ENCODE measurements at places on chromosomes 2 and 18.
A peak's percentile ranks its signal among the peaks of the same experiment; 100 is the strongest.

- H3K4me3 ChIP-seq: no peak overlapping the region
- no peaks in the 10 kb centered on the region for H3K36me3 ChIP-seq
- DNase-seq: no peak
- H3K27ac ChIP-seq: no peak overlapping the region
- no peaks in the 10 kb centered on the region for H3K4me1 ChIP-seq
Measured at GRCh38 chr2:144114760-144115159, 405.2 kb downstream of the ZEB2 start.

GRCh38 chr2:25043241-25043867, 1.5 kb downstream of the EFR3B start:
- H3K27ac ChIP-seq: no peak overlapping the region
- H3K4me1 ChIP-seq: peaks cover 8% of the 10 kb centered on the region
- H3K36me3 ChIP-seq: no peaks in the 10 kb centered on the region
- no peak overlapping the region for H3K4me3 ChIP-seq
- H3K27me3 ChIP-seq: no peaks in the 10 kb centered on the region

DNA sequence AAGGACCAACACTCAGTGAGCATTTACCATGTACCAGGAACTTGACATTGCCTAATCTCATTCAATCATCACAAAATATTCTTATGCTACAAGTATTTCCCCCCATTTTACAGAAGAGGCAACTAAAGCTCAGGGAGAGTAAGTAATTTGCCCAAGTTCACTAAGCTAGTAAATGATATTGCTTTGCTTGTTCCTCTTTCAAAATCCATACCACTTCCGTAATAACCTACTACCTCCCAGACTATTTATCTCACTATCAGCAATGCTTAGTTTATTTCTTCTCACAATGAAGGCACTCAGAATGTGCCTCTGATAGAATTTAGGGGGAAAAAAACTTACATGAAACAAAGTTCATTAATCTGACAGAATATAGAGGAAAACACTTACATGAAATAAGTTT, 1070.9 kb upstream of the FANCL start:
- H3K4me1 ChIP-seq: no peaks in the 10 kb centered on the region
- peaks cover 5% of the 10 kb centered on the region for H3K27me3 ChIP-seq
- no peaks in the 10 kb centered on the region for H3K36me3 ChIP-seq
- H3K4me3 ChIP-seq: no peak overlapping the region
- DNase-seq: no peak
- no peak overlapping the region for H3K27ac ChIP-seq

GRCh38 chr2:240259924-240260529, 119.6 kb upstream of the OTOS start:
- peaks cover 22% of the 10 kb centered on the region for H3K4me1 ChIP-seq
- no peak for DNase-seq
- H3K27ac ChIP-seq: peak overlapping the region; percentile 96
- no peaks in the 10 kb centered on the region for H3K36me3 ChIP-seq
- H3K4me3 ChIP-seq: no peak overlapping the region

- H3K27ac ChIP-seq: no peak overlapping the region
- no peaks in the 10 kb centered on the region for H3K4me1 ChIP-seq
- no peak for DNase-seq
- no peak overlapping the region for H3K4me3 ChIP-seq
- no peaks in the 10 kb centered on the region for H3K36me3 ChIP-seq
Measured at GRCh38 chr2:71790226-71791060, 337.1 kb downstream of the DYSF start.

- no peak for DNase-seq
- no peaks in the 10 kb centered on the region for H3K27me3 ChIP-seq
- H3K36me3 ChIP-seq: no peaks in the 10 kb centered on the region
- H3K27ac ChIP-seq: no peak overlapping the region
- no peaks in the 10 kb centered on the region for H3K4me1 ChIP-seq
Measured at GRCh38 chr2:234392041-234392615, 104.8 kb downstream of the ARL4C start.

DNA sequence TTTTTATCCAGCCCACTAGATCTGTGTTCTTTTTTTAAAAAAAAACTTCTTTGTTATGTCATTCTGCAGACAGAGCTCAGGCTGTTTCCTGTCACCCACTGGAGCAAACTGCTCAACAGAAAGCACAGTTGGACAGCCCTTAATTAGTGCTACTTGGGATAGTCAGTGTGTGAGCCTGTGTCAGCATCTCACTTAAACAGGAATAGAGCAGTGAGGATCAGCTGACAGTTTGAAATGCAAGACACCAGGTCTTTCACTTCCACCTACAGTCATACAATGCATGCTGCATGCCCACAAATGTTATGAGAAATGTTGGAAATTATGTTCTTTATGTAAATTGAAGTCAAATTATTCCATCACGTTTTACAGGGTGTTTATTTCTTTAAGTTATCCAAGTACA, 174.9 kb downstream of the NR4A2 start:
- H3K27me3 ChIP-seq: peaks cover 6% of the 10 kb centered on the region
- no peak overlapping the region for H3K4me3 ChIP-seq
- H3K27ac ChIP-seq: no peak overlapping the region

GRCh38 chr2:60549238-60549927, 4.1 kb downstream of the BCL11A start:
- peak overlapping the region; percentile 49 for H3K4me3 ChIP-seq
- no peaks in the 10 kb centered on the region for H3K36me3 ChIP-seq
- peak; percentile 21 for DNase-seq
- H3K27me3 ChIP-seq: peaks cover 55% of the 10 kb centered on the region
- peak overlapping the region; percentile 84 for H3K27ac ChIP-seq
- H3K4me1 ChIP-seq: no peaks in the 10 kb centered on the region

- H3K4me3 ChIP-seq: no peak overlapping the region
- no peak for DNase-seq
Measured at GRCh38 chr18:41022484-41022883, 932.5 kb upstream of the PIK3C3 start.

- no peaks in the 10 kb centered on the region for H3K27me3 ChIP-seq
- no peak overlapping the region for H3K27ac ChIP-seq
- no peaks in the 10 kb centered on the region for H3K4me1 ChIP-seq
- H3K4me3 ChIP-seq: no peak overlapping the region
Measured at GRCh38 chr2:186533717-186534116, 47.7 kb downstream of the ZC3H15 start.

GRCh38 chr2:234521536-234521935, 24.7 kb upstream of the ARL4C start:
- no peaks in the 10 kb centered on the region for H3K36me3 ChIP-seq
- no peak overlapping the region for H3K27ac ChIP-seq
- no peaks in the 10 kb centered on the region for H3K4me1 ChIP-seq
- no peaks in the 10 kb centered on the region for H3K27me3 ChIP-seq
- no peak for DNase-seq
- no peak overlapping the region for H3K4me3 ChIP-seq

GRCh38 chr2:181998891-181999654, 13.4 kb downstream of the PPP1R1C start:
- no peak overlapping the region for H3K4me3 ChIP-seq
- no peaks in the 10 kb centered on the region for H3K4me1 ChIP-seq
- no peak for DNase-seq
- no peak overlapping the region for H3K27ac ChIP-seq
- H3K36me3 ChIP-seq: no peaks in the 10 kb centered on the region
- no peaks in the 10 kb centered on the region for H3K27me3 ChIP-seq

- no peaks in the 10 kb centered on the region for H3K36me3 ChIP-seq
- H3K4me1 ChIP-seq: peaks cover 16% of the 10 kb centered on the region
- H3K4me3 ChIP-seq: no peak overlapping the region
- H3K27me3 ChIP-seq: peaks cover 80% of the 10 kb centered on the region
Measured at GRCh38 chr2:118858485-118859156, 11.2 kb upstream of the EN1 start.

- no peaks in the 10 kb centered on the region for H3K36me3 ChIP-seq
- DNase-seq: no peak
- H3K27me3 ChIP-seq: no peaks in the 10 kb centered on the region
- no peak overlapping the region for H3K27ac ChIP-seq
Measured at GRCh38 chr2:135378591-135378990, 152.4 kb downstream of the ZRANB3 start.

DNA sequence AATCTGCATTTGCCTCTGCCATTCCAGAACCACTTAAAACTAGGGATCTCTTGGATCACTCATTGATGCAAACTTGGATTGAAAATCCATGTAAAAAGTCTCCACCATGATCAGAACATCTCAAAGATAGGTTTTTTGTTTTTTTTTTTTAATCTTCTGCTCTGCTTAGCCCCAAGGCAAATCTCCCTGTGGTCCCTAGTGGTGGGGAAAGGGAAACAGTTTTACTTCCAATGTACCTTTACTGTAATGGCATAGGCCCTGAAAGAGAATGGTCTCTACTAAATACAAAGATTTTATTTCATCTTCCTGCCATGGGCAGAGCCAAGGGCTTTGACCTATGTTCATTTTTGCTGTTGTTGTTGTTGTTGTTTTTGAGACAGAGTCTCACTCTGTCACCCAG, 78.4 kb downstream of the KANSL1L start:
- H3K36me3 ChIP-seq: no peaks in the 10 kb centered on the region
- no peaks in the 10 kb centered on the region for H3K4me1 ChIP-seq
- H3K27me3 ChIP-seq: no peaks in the 10 kb centered on the region
- DNase-seq: no peak
- no peak overlapping the region for H3K27ac ChIP-seq

DNA sequence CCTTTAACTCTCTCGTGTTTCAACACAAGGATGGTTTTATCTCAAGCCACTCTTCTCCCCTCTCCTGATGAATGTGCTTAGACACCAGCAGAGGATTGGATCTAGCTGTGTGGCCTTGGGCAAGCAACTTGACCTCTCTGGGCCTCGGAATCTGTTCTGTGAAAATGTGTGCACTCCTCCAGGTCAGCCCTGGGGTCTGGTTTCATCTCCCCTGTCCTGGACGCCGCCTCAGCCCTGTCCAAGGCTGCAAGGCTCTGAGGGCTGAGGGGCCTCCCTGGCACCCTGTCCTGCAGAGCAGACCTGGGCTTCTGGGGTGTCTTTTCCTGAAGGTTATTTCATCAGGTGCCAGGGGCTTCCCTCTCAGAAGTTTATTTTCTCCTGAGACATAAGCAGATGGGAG, 28.5 kb downstream of the CNDP1 start:
- H3K27ac ChIP-seq: no peak overlapping the region
- H3K4me3 ChIP-seq: no peak overlapping the region
- no peaks in the 10 kb centered on the region for H3K4me1 ChIP-seq
- no peaks in the 10 kb centered on the region for H3K27me3 ChIP-seq
- H3K36me3 ChIP-seq: no peaks in the 10 kb centered on the region
- no peak for DNase-seq

GRCh38 chr18:72086421-72086820, 457.7 kb downstream of the CBLN2 start:
- DNase-seq: no peak
- no peaks in the 10 kb centered on the region for H3K4me1 ChIP-seq
- no peaks in the 10 kb centered on the region for H3K27me3 ChIP-seq
- H3K36me3 ChIP-seq: no peaks in the 10 kb centered on the region
- no peak overlapping the region for H3K4me3 ChIP-seq

GRCh38 chr2:85769983-85770362, 16.2 kb downstream of the ATOH8 start:
- DNase-seq: no peak
- H3K27me3 ChIP-seq: no peaks in the 10 kb centered on the region
- peaks cover 23% of the 10 kb centered on the region for H3K36me3 ChIP-seq
- H3K4me3 ChIP-seq: no peak overlapping the region

DNA sequence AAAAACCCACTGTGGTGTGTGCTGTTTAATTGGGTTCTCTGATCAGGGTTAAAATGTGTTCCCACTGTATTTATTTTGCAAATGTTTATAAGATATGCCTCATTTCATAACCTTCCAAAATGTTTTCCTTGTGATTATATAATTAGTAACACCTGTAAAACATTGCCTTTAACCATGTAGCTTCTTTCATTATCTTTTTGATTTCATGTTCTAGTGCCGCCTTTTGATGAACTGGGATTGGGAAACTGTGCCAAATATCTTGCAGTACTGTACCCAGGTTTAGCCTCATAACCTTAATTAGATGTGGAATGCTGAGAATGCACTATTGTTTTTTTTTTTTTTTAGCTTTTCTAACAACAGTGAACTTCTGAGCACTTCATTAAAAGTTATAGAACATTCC, 96.9 kb downstream of the TANC1 start:
- peaks cover 65% of the 10 kb centered on the region for H3K4me1 ChIP-seq
- no peaks in the 10 kb centered on the region for H3K36me3 ChIP-seq
- peak overlapping the region; percentile 72 for H3K27ac ChIP-seq
- H3K27me3 ChIP-seq: no peaks in the 10 kb centered on the region

GRCh38 chr2:177763531-177764265, 308.9 kb downstream of the PDE11A start:
- peak; percentile 70 for DNase-seq
- no peak overlapping the region for H3K4me3 ChIP-seq
- no peaks in the 10 kb centered on the region for H3K27me3 ChIP-seq
- H3K27ac ChIP-seq: no peak overlapping the region
- no peaks in the 10 kb centered on the region for H3K36me3 ChIP-seq

- no peak overlapping the region for H3K27ac ChIP-seq
- H3K4me3 ChIP-seq: no peak overlapping the region
- H3K27me3 ChIP-seq: no peaks in the 10 kb centered on the region
- no peak for DNase-seq
- no peaks in the 10 kb centered on the region for H3K4me1 ChIP-seq
Measured at GRCh38 chr2:68762665-68763064, 28.1 kb downstream of the ARHGAP25 start.

GRCh38 chr18:75083761-75084160, 125.2 kb downstream of the PTGR3 start:
- H3K4me1 ChIP-seq: no peaks in the 10 kb centered on the region
- H3K27ac ChIP-seq: no peak overlapping the region
- no peak for DNase-seq
- H3K36me3 ChIP-seq: no peaks in the 10 kb centered on the region
- no peak overlapping the region for H3K4me3 ChIP-seq

GRCh38 chr2:18649502-18650135, 60.2 kb upstream of the NT5C1B start:
- H3K4me3 ChIP-seq: no peak overlapping the region
- no peak for DNase-seq
- H3K36me3 ChIP-seq: no peaks in the 10 kb centered on the region
- no peak overlapping the region for H3K27ac ChIP-seq

- DNase-seq: no peak
- H3K27me3 ChIP-seq: no peaks in the 10 kb centered on the region
- no peaks in the 10 kb centered on the region for H3K36me3 ChIP-seq
- H3K4me1 ChIP-seq: peaks cover 19% of the 10 kb centered on the region
Measured at GRCh38 chr2:158519481-158519880, 62.7 kb downstream of the PKP4 start.

Measured in heart left ventricle (tissue), 16 donors.